Spinal cord (tissue), 10 donors: ENCODE measurements at places on chromosomes 7 and 10. TPM values are rescaled to one million over a fixed set of nuclear protein-coding genes. Genes with fewer than 3 reads are reported as not detected.

The SLC18A3 gene
- 5.2 TPM for total RNA-seq

The MINPP1 gene
- total RNA-seq, result 23.4 TPM

The SPDYE2 gene
- not detected for total RNA-seq

The ASZ1 gene
- total RNA-seq, result not detected

The C7orf25 gene
- total RNA-seq, result 5.6 TPM

The USP6NL gene
- total RNA-seq, result 25.5 TPM

The ASAH2B gene
- 8.9 TPM for total RNA-seq

The VAX1 gene
- total RNA-seq, result not detected

The SMKR1 gene
- total RNA-seq, result 2.9 TPM

The ANXA8L1 gene
- not detected for total RNA-seq

The CCL24 gene
- total RNA-seq, result not detected

The SLC16A12 gene
- 31.2 TPM for total RNA-seq

The WNT2 gene
- 0.79 TPM for total RNA-seq

The TSC22D4 gene
- 141 TPM for total RNA-seq
